ENCODE measurements at places on chromosomes 13 and 19.

DNA sequence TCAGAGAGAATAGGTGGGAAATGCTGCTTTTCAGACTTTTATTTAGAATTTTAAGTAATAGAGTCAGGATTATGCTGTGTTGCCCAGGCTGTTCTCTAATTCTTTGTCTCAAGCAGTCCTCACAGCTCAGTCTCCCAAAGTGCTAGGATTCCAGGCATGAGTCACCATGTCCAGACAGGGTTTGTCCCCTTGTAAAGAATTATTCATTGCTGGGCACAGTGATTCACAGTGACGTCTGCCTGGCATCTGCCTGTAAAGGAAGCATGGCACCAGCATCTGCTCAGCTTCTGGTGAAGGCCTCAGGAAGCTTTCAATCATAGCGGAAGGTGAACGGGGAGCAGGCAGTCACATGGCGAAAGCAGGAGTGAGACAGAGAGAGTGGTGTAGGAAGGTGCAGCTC, 17.7 kb downstream of the ZNF763 start:
- no peak for DNase-seq

DNA sequence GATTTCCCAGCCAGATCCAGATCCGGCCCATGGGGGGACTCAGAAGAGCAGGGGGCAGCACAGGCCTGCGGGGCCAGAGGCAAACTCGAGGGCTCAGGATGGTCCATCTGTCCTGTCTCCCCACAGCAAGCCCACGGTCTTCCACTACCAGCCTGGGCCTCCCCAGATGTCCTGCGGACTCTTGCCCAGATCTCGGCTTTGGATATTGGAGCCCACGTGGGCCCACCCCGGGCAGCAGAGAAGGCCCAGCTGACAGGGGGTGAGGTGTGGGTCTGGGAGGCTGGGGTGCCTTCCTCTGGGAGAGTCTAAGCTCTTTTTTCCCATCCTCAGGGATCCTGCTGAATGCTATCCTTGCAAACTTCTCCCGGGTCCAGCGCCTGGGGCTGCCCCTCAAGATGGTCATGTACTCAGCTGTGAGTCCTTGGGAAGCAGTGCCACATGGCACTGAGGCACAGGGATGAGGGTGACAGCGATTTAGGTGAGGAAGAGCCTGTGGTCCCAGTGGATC, 3.4 kb downstream of the ACP4 start:
- DNase-seq, result no peak

DNA sequence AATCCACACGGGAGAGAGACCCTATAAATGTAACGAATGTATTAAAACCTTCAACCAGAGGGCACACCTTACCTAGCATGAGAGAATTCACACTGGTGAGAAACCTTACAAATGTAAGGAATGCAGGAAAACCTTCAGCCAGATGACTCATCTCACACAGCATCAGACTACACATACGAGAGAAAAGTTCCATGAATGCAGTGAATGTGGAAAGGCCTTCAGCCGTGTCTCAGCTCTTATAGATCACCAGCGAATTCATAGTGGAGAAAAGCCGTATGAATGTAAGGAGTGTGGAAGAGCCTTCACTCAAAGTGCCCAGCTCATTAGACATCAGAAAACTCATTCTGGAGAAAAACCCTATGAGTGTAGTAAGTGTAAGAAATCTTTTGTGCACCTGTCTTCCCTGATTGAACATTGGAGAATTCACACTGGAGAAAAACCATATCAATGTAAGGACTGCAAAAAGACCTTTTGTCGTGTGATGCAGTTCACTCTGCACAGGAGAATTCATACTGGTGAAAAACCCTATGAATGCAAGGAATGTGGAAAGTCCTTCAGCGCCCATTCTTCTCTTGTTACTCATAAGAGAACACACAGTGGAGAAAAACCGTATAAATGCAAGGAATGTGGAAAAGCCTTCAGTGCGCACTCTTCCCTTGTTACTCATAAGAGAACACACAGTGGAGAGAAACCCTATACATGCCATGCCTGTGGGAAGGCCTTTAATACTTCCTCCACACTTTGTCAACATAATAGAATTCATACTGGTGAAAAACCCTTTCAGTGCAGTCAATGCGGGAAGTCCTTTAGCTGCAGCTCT, 16.0 kb downstream of the ZNF582 start:
- no peak for DNase-seq

GRCh38 chr13:44188257-44188656, 185.4 kb upstream of the SERP2 start:
- no peak for DNase-seq

DNA sequence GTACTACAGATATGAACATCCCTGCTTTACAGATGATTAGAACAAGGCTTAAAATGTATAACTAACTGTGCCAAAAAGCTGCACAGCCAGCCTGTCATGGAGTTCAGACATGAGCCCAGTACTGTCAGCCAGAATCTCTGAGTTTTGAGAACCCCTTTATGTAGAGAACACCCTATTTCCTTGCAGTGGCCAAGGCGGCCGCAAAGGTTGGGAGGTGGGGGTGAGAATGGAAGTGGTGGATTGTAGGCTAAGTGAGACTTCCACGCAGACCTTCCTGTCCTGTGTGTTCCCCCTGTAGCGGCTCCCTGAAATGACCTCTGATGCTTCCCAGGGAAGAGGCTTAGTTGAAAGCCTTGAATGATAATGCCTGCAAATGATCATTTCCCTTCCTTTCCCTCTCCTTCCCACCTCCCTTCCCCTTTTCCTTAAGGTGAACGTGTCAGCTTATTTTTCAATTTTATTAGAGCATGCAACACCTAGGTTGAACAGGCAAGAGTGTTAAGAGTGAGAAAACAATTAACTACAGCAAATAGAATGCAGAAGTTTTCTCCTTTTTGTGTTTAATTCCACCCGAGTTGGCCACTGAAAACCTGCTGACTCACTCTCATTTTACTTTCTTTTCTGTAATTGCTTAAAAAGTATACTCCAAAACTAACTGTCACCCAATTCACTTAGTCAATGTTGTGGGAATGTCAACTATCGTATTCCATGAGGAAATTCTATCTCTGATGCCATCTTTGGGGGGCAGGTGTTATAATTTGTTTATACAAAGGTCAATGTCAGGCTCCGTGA, 167.0 kb upstream of the EDNRB start:
- no peak for DNase-seq
